Activated CD8-positive, alpha-beta memory T cell treated with anti-CD3 and anti-CD28 coated beads for 24 hours (primary cell): ENCODE measurements at places on chromosomes 13 and 19.

GRCh38 chr13:94620286-94620896 lies 18.7 kb downstream of the GPR180 start:
- no peak for DNase-seq

DNA sequence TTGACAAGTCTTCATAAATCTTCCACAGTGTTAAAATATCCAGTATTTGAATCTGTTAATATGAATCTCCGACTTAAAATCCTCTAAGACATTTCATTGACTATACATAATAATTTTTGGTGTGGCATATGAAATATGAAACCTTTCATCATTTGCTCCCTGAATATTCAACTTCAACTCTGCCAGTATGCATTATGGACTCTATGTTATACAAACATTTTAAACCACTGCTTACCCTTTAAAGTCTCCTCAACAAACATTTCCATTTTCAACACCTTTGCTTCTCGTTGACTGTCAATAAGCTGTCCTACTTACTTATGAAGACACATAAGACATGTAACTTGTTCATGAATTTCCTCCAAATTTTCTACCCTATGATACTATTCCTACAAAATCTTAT lies 579.4 kb upstream of the SLITRK6 start:
- no peak for DNase-seq

DNA sequence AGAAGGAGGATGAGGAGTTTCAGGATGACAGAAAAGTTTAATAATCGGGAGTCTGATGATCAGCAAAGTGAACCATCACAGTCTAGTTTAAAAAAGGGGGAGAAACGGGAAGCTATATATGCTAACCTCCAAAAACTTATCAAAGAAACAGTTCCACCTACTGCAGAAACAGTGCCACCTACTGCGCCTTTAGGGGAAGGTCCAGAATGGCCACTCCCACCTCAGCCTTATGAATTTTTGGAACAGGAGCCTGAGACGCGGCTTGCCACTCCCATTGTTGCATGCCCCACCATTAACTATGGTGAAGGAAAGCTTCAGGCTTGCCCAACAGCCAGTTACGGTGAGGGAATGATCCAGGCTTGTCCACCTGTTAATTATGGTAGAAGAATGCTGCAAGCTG lies 929.0 kb downstream of the SLITRK6 start:
- no peak for DNase-seq

GRCh38 chr13:69866555-69866954 lies 241.1 kb upstream of the ATXN8OS start:
- no peak for DNase-seq

DNA sequence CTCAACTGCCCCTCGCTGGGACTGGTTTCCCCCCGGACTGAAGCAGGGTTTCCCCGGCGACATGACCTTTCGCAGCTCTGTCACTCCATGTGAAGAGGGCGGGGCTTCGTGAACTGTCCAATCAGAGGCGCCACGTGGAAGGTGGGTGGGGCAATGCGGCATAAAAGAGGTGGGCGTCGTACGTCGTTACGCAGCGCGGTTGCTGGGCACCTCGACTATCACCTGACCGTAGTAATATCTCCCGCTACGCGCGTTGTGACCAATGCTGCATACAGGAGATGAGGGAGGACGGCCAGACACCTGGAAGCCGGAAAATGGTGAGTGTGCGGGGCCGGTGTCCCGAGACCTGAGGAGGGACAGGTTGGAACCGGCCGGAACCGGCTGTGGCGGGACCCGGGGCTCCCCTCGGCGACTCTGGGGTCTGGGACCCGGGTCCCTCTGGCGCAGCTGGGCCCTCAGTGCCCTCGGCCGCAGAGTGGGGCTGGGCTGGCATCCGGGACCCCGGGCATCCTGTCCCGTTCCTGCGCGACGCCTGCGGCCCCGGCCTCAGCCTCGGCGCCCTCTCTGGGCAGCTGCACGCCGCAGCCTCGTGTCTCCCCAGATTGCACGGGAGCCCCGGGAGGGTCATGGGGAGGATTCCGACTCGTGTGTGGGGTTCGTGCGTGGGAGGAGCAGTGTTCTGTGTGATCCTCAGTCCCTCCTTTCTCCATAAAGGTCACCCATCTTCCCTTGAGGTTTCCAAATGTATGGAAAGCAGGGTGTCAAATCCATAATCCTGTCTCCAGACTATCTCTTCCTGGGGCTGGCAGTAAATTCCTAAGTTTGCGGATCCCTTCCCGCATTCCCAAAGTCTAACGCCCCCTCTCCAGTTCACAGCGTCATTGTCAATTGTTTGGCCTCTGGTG lies 32.2 kb downstream of the ZNF136 start:
- DNase-seq, result peak; percentile 83

DNA sequence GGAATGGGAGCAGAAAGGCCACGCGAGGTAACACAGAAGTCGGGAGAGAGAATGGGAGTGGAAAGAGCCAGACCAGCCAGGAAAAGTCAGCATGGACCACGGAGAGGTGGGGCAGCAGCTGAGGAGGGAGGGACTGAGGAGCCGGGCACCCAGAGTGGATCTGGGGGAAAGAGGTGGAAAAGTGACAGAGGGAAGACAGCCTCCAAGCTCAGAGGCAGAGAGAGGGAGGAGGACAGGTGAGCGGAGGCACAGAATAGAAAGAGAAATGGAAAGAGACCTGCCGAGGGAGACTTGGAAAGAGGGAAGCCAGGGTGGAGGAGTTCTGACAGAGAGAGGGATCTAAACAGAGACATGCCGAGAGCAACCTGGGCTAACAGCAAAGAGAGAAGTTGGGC lies 1.6 kb downstream of the GRIK5 start:
- DNase-seq, result no peak

DNA sequence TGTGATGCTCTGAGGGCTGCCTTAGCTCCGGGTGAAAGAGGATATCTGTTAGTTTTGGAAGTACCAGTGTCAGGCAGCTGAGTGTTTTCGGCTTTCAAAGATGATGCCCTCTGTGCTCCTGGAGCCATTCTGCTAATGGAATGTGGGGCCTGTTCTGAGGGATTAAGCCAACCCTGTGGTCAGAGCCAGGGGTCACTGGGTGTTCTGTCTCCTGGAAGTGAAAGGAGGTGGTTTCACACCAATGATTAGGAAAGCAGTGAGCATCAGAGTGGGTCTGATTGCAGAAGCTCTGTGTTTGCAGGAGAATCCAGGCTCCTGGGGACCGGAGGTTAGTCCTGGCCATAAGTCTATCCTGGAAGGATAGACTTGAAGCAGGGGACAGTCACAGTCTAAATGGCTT lies 94.6 kb downstream of the UQCRFS1 start:
- no peak for DNase-seq

- no peak for DNase-seq
Observed at GRCh38 chr13:42106998-42107397, 58.5 kb downstream of the DGKH start.

GRCh38 chr19:41409288-41409687 lies 11.7 kb downstream of the BCKDHA start:
- no peak for DNase-seq

- DNase-seq, result no peak
Observed at GRCh38 chr13:49436890-49437289, 7.0 kb downstream of the CAB39L start.

- peak; percentile 79 for DNase-seq
Observed at GRCh38 chr19:10871711-10872545, 575 bp downstream of the CARM1 start.

GRCh38 chr13:95020298-95020987 lies 280.8 kb downstream of the ABCC4 start:
- DNase-seq, result no peak

DNA sequence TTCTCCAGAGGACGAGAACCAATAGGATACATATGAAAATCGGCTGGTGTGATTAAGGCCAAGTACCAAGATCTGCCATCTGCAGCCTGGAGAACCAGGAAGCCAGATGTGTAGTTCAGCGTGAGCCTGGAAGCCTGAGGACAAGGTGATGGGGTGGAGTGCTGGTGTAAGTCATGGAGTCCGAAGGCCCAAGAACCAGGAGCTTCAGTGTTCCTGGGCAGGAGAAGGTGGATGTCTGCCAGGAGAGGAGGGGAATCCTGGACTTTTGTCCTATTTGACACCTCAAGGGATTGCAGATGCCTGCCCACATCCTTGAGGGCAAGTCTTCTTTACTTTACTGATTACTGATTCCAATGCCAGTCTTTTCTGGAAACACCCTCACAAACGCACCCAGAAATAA lies 71.5 kb downstream of the SPATA13 start:
- DNase-seq, result no peak

- DNase-seq, result no peak
Observed at GRCh38 chr13:42615691-42616090, 41.7 kb downstream of the TNFSF11 start.

- DNase-seq, result no peak
Observed at GRCh38 chr19:15390814-15391213, 11.2 kb upstream of the AKAP8 start.

GRCh38 chr19:29328586-29328985 lies 115.6 kb upstream of the UQCRFS1 start:
- no peak for DNase-seq

- no peak for DNase-seq
Observed at GRCh38 chr13:104584481-104584880, 1518.3 kb upstream of the SLC10A2 start.

- DNase-seq, result no peak
Observed at GRCh38 chr13:28163587-28163986, 25.2 kb downstream of the PAN3 start.

GRCh38 chr13:35448465-35448864 lies 28.0 kb downstream of the MAB21L1 start:
- no peak for DNase-seq

DNA sequence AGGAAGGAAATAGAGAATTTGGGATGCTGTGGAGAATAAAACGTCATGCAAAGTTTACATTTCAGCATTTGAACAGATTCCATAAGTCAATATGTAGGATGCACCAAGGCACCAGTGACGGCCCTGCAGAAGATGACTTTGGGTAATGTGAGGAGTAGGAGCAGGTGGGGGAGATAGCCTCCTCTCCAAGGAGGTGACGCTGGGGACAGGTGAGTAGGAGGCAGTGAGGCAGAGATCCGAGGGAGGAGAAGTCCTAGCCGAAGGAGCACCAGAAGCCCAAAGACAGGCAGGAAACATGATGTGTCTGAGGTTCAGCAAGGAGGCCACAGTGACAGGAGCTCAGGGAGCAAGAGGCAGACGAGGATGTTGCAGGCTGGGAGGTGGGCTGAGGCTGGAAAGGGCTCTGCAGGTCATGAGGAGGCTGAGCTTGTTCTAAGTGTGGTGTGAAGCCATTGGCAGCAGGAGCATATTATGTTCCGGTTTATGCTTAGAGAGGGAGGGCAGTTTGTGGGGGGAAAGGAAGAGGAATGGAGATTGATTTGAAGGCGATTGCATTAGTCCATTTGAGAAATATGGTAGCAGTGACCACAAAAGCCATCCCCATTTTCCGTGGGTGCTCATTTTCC lies 55.7 kb upstream of the C1QTNF9 start:
- DNase-seq, result no peak

DNA sequence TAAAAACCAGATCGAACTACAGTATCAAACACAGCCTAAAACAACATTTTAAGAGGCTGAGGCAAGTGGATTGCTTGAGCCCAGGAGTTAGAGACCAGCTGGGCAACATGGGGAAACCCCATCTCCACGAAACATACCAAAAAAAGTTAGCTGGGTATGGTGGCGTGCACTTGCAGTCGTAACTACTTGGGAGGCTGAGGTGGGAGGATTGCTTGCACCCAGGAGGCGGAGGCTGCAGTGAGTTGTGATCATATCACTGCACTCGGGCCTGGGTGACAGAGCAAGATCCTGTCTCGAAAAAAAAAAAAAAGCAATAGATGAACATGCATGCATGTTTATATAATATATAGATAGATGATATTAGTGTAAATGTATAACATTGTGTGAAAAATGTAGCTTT lies 5.2 kb upstream of the MRPS31 start:
- no peak for DNase-seq

GRCh38 chr13:33116321-33117010 lies 100.2 kb downstream of the KL start:
- no peak for DNase-seq

DNA sequence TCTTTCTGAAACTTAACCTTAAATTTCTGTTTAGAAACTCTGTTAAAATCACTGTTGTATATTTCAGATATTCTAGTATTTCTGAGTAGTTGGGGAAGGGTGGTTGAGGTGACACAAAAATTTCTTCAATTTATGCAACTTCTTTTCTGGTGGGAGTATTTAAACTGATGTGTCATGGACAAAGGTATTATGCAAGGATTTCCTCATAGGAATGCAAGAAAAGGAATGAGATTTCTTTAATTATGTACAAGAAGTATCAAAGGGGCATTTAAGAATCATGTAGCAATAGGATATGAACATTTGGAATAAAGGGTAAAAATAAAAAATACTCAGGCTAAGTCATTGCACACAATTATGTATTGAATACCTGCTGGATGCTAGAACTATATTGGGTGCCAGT lies 575.8 kb upstream of the KLF12 start:
- no peak for DNase-seq

GRCh38 chr13:35836446-35836845 lies 294.7 kb downstream of the DCLK1 start:
- no peak for DNase-seq

DNA sequence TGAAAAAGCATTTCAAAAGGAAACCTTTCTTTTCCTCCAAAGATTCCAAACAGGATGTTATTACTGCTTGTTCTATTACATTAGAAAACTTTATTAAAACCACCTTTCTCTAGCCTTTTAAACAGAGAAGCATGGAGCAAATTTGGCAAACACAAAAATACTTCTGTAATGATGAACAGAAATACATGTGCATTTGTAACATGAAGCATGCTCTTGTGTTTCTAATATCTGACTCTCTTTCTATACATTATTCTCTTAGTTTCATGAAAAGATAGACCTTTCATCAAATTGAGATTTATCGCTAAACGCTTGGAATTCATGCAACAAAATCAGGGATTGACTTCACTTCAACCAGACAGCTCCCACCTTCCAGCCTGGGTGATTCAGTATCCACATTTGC lies 152.8 kb upstream of the IRS2 start:
- DNase-seq, result no peak

- DNase-seq, result peak; percentile 77
Observed at GRCh38 chr19:34350161-34350561, 14.8 kb upstream of the GPI start.
